Effector memory CD4-positive, alpha-beta T cell (primary cell): ENCODE measurements at places on chromosomes 16 and 17.

DNA sequence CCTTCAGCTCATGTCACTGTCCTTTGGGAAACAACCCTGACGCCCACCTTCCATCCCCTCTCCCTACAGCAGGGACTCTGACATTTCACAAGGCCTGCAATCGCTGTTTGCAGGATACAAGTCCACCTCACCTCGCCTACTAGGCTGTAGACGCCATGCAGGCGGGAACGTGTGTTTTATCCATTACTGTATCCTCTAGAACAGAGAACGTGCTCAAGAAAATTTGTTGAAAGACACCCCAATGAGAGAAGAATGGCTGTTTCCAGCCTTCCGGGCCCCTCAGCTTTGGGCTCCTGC lies 1.5 kb upstream of the TTYH2 start:
- peaks cover 34% of the 10 kb centered on the region for H3K4me1 ChIP-seq
- no peak for DNase-seq
- H3K4me3 ChIP-seq = peak overlapping the region; percentile 67
- no peaks in the 10 kb centered on the region for H3K27me3 ChIP-seq

DNA sequence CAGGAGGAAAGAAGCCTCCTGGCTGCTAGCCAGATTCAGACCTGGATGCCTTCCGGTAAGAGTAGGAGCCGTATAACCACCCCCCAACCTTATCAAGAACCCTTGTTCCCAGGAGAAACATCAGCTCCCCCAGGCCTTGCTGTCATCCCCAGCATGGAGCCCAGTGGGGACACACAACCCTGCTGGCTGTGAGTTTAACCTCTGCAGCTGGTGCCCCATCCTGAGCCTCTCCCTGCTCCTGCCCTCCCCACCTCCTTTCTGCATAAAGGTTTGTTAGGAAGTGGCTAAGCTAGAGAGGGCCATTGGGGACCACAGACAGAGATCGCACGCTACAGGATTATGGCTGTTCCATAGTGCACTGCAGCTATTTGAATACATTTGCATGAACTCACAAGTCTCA lies 55.5 kb upstream of the RPL38 start:
- H3K36me3 ChIP-seq = no peaks in the 10 kb centered on the region
- H3K27me3 ChIP-seq = no peaks in the 10 kb centered on the region
- no peak overlapping the region for H3K27ac ChIP-seq
- no peaks in the 10 kb centered on the region for H3K4me1 ChIP-seq

DNA sequence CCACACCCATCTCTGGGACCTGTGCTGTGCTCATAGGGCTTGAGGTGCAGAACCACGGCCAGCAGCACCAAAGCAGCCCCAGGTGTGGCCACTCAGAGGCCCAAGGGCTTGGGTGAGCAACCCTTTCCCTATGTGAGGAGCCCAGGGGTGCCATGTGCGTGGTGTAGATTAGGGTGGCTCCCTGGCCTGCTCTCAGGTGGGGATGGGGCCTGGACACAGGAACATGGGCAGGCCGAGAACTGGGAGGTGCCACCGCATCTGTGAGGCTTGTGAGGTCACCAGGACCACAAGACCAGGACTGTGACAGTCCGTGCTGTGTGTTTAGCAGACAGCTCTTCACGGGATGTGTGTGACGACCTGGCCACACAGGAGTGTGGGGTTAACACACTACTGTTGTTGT lies 103.5 kb upstream of the ZNF750 start:
- H3K4me3 ChIP-seq = no peak overlapping the region
- DNase-seq = no peak
- no peak overlapping the region for H3K27ac ChIP-seq
- H3K4me1 ChIP-seq = no peaks in the 10 kb centered on the region
- no peaks in the 10 kb centered on the region for H3K27me3 ChIP-seq

- H3K4me1 ChIP-seq = no peaks in the 10 kb centered on the region
- no peaks in the 10 kb centered on the region for H3K36me3 ChIP-seq
- H3K4me3 ChIP-seq = no peak overlapping the region
- H3K27me3 ChIP-seq = no peaks in the 10 kb centered on the region
Measured at GRCh38 chr17:65583921-65584603, 22.6 kb upstream of the AXIN2 start.

DNA sequence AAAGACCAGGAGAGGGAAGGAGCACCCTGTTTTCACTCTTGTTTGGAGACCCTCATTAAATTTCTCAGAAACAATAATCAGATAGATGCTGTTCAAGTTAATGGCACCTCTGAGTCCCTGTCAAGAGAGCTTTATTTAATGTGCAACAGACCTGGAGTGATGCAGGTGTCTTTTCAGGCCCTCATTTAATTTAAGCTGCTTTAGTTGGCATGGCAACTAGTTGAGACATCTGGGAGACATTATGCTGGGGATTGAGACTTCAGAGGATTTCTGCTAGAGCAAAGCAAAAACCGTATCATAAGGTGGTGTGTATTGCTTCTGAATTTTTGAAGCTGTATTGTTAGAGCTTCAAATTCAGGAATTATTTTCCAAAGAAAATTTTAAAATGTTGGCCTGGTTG lies 108.5 kb downstream of the NLK start:
- H3K36me3 ChIP-seq = no peaks in the 10 kb centered on the region
- no peak overlapping the region for H3K4me3 ChIP-seq
- no peaks in the 10 kb centered on the region for H3K4me1 ChIP-seq
- no peaks in the 10 kb centered on the region for H3K27me3 ChIP-seq
- H3K27ac ChIP-seq = no peak overlapping the region
- no peak for DNase-seq

DNA sequence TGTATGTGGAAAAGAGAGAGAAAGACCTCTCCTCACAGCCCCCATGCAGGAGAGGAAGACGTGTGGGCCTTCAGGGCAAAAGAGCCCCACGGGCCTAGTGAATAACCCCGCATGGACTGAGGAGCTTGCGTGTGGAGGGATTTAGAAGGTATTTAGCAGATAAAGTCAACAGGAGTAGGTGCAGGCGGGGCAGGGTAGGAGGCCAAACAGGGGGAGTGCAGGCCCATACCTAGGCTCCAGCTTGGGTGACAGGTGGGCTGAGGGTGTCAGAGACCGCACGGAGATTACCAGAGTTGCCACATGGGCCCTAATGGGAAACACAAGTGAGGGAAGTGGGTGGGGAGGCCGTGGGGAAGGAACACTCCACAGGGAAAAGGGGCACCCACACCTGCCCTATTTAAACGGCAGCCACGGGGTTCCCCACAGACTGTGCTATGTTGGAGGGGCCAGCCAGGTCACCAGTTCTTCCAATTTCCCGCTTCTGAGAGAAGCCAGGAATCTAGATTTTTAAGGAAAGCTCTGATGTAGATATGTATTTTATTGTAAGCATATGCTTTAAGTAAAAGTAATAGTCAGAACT lies 8.2 kb upstream of the CNGB1 start:
- no peaks in the 10 kb centered on the region for H3K36me3 ChIP-seq
- no peak for DNase-seq
- H3K27ac ChIP-seq = no peak overlapping the region

DNA sequence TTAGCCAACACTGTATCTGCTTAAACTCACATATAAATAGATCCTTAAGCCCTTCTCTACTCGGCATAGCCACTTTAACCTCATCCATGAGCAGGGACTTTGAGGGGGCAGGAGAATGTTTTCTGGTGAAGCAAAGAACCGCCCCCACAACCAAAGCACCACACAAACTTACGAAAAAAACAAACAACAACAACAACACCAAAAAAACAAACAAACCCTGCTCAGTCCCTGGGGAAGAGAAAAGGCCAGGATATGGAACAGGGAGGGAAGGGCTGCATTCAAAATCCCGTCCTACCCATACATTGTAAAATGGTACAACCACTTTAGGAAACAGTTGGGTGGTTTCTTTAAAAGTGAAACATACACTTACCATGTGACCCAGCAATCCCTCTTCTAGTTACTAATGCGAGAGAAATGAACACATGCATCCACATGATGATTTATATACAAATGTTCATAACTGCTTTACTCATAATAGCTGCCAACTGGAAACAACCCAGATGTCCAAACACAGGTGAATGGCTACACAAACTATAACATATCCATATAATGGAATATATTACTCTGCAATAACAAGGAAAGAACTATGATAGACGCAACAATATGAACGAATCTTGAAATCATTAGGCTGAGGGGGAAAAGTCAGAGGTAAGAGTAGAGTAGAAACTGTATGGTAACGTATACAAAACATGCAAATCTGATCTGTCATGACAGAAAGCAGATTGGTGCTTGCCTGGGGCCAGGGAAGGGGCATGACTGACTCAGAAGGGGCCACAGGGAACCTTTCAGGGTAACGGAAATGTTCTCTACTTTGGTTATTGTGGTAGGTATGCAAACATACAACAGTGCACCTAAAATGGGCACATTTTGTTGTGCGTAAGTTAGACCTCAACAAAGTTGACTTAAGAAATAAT lies 37.7 kb upstream of the TOB1 start:
- H3K27me3 ChIP-seq = no peaks in the 10 kb centered on the region
- no peaks in the 10 kb centered on the region for H3K36me3 ChIP-seq
- peaks cover 45% of the 10 kb centered on the region for H3K4me1 ChIP-seq
- H3K4me3 ChIP-seq = no peak overlapping the region
- peak overlapping the region; percentile 75 for H3K27ac ChIP-seq

- no peaks in the 10 kb centered on the region for H3K4me1 ChIP-seq
- H3K27ac ChIP-seq = no peak overlapping the region
Measured at GRCh38 chr16:87012954-87013938, 303.9 kb downstream of the C16orf95 start.
